ENCODE measurements at places on chromosomes 1 and 21.

DNA sequence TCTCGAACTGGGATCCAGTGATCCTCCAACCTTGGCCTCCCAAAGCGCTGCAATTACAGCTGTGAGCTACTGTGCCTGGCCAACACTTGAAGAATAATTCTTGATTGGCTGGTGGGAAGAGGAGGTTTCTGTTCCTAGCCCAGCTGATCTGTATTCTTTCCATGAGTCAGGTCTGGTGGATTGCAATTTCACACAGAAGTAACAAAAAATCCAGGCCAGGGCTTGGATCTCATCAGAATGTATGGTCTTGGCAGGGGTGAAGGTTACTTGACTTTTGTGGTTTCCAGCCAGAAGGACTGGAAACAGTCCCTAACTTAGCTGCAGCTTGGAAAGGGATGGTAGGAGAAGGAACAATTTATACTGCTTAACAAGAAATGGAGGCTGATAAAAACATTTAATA, 5.1 kb upstream of the HP1BP3 start:
- no peak for DNase-seq

GRCh38 chr1:67227196-67227595, 60.9 kb downstream of the IL23R start:
- no peak for DNase-seq

- DNase-seq = no peak
These were observed 63.3 kb downstream of the ERG start for GRCh38 chr21:38434913-38435533.

DNA sequence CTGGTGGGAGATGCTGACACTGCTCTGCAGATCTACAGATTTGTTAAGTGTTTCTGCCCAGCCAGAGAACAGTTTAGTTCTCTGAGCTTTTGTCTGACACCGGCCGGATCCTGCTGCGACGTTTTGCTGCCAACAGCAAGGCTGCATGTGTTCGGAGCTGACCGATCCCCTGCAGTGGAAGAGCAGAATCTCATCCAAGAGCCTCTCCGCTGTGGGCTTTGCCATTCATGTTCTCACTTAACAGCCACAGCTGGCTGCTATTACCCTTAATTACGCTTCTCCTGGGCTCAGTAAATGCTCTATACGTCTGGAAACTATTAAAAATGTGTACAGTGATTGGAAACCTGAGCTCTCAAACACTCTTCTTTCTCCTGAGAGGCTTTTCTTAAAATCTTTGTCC, 105.3 kb downstream of the BCAR3 start:
- no peak for DNase-seq

DNA sequence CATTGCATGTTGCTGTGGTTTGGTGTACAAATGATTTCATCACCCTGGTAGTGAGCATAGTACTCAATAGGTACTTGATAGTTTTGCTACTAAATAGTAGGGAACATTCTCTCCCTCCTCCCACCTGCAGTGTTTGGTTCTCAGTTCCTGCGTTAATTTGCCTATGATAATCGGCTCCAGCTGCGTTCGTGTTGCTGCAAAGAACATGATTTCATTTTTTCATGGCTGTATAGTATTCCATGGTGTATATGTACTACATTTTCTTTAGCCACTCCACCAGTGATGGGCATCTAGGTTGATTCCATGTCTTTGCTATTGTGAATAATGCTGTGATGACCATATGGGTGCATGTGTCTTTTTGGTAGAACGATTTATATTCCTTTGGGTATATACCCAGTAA, 903.4 kb downstream of the TTLL7 start:
- no peak for DNase-seq

DNA sequence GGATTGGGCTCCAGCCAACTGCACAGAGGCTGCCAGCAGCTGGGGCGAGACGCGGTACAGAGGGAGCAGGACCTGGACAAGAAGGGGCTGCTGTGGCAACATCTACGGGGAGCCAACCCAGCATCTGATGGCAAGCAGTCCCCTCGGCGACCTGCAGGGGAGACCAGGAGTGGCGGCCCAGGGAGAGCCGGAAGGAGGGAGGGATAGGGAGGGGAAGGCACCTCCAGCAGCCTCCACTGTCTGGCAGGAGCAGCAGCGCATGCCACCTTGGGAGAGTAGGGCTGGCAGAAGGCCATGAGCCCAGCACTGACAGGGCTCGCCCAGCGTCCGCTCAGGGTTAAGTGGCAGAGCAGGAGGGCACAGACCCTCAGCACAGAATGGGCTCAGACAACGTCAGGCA, 17.3 kb downstream of the CHD5 start:
- no peak for DNase-seq

DNA sequence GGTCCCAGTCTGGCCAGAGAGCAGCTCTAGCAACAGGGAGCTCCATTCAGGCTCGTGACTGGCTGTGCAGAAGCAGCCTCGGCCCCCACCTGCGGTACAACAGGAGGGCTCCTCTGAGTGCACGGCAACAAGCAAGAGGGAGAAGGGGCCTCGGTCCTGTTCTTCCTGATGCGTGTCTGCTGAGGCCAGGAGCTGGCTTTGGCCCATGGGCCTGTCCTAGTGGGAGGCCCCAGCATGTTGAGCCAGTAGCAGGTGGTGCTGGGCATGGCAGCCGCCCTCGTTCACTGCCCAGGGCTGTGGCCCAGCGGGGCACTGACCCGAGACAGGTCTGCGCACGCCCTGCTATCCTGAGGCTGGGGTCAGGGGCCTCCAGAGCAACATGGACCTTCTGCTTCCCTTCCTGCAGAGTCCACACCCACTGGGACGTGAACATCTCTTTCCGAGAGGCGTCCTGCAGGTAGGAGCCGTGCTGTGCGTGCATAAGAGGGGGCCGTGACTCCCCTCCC, 7.0 kb downstream of the SAMD11 start:
- DNase-seq = no peak

DNA sequence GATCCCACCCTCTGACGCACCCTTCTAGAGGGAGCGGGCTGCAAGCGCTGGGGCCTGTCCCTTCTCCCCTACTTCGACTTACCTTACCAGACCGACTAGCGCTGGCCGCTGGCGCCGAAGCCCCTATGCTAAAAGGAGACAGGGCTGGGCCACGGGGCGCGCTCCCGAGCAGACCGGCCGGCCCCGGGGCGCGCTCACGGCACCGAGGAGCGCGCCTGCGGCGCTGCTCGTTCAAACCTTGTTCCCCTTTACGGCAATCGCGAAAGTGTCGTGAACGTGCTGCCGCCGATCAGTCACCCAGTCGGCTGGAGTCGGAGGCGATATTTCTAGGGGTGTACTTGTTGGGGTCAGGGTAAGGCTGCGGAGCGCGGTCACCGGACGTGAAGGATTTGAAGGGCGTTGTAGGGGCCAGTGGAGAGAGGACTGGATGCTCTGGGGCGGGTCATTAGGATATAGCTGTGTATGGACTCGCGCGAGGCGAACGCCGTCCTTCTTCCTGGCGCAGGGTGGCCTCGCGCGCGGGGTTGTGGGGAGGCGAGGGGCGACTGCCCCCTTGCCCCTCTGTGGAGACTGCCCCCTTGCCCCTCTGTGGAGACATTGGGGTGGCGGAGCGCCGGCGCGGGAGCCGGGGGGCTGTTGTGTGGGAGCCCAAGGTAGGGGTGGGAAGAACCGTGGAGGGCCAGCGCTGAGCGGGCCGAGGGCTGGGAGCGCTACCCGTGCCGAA, at the start of the genes CEPT1 and DRAM2:
TSS of gene CEPT1 (plus strand) at position 268 of the 724 bp plus-strand sequence. CDS start 7,492 bp downstream, outside the sequence.
TSS of gene DRAM2 (minus strand) at position 138 of the 724 bp plus-strand sequence. CDS start 8,539 bp downstream, outside the sequence.
- peak; percentile 93 for DNase-seq

DNA sequence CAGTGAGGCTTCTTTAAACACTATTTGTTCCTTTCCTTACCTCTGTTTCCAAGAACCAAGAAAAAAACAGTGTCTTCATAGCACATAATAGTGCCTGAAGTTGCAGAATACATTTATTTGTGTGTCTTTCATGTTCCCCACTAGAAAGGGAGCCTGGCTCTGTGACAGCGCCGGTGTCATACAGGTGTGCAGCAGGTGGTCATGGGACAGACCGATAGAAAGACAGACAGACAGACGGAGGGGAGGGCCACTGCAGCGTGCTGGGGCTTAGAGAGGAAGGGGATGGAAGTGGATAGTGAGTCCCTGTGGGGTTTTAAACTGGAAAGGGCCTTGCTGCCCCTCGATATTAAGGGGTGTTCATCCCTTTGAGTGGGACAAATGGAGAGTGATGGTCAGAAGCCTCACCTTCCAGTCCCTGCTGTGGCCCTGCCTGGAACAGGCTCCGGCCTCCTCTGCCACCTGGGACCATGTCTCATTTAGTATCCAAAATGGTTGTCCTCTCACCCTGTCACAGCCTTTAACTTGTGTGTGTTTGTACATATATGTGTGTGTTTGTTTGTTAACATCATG, 152.9 kb downstream of the PGBD5 start:
- DNase-seq = no peak

DNA sequence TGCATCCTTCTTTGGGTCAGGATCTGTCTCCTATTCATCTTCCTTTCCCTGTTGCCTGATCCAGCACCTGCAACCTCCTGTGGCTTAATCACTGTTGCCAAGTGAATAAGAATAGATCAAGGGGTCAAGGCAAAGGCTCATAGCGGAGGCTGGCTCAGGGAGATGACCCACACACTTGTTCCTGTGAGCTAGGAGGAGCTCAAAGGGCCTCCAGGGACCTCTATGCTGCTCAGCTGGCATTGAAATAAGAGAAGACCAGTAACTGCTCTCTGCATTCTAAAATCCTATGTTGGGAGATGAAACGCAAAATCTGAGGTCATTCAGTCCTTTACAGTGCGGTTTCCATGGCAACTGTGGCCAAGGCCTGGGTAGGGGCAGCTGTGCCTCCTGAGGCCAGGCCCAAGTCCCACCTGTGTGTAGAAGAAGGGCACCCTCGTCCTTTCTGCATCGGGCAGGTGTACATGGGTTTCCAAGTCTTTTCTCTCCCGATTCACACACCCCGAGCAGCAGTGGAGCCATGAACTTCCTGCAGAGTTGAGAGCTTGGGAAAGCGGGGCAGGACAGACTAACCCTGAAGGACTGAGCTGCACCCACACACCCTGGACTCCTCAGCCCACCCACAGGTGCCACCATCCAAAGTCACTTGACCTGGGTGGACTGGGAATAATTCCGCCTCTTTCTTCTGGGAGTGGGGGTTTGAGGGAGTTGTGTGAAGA, 27.8 kb upstream of the STUM start:
- no peak for DNase-seq

GRCh38 chr1:75690547-75690946, 34.0 kb upstream of the ACADM start:
- DNase-seq = no peak

- DNase-seq = no peak
These were observed 61.5 kb upstream of the KLHDC7A start for GRCh38 chr1:18419113-18419844.

GRCh38 chr21:37264808-37265207, 2.3 kb downstream of the VPS26C start:
- no peak for DNase-seq

GRCh38 chr1:53549287-53549686, 90.1 kb downstream of the DMRTB1 start:
- no peak for DNase-seq

DNA sequence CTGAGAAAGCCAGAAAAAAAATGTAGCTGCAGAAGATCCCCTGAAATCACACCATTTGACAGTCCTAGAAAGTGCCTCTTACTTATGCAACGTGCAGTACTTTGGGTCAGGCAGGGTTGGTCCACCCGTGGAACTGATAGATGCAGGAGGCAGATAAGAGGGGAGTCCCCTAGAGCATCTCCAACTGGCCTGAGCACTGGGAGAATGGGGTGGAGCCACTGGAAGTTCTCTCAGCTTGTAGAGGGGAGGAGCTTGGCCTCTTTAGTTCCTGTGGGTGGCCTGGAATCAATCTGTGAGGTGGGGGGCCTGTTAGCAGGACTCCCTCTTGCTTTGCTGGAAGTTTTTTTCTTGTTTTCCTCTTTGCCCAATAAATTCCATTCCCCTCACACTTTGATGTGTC, 335.7 kb upstream of the NCAM2 start:
- DNase-seq = no peak

GRCh38 chr1:244590670-244591069, 62.3 kb upstream of the DESI2 start:
- no peak for DNase-seq
